ENCODE measurements at places on chromosomes 13 and 19. TPM values are rescaled to one million over a fixed set of nuclear protein-coding genes. Genes with fewer than 3 reads are reported as not detected.
A peak's percentile ranks its signal among the peaks of the same experiment; 100 is the strongest.

Gene NCAN
- not detected for polyA plus RNA-seq

Gene MADCAM1
- polyA plus RNA-seq, result 0.07 TPM

Gene LMTK3
- polyA plus RNA-seq, result 0.05 TPM

Gene ZNF419
- polyA plus RNA-seq, result 6.4 TPM

Gene IER2
- 60.6 TPM for polyA plus RNA-seq

GRCh38 chr13:52921194-52921593 is 72.8 kb upstream of the PCDH8 start:
- no peak for DNase-seq

DNA sequence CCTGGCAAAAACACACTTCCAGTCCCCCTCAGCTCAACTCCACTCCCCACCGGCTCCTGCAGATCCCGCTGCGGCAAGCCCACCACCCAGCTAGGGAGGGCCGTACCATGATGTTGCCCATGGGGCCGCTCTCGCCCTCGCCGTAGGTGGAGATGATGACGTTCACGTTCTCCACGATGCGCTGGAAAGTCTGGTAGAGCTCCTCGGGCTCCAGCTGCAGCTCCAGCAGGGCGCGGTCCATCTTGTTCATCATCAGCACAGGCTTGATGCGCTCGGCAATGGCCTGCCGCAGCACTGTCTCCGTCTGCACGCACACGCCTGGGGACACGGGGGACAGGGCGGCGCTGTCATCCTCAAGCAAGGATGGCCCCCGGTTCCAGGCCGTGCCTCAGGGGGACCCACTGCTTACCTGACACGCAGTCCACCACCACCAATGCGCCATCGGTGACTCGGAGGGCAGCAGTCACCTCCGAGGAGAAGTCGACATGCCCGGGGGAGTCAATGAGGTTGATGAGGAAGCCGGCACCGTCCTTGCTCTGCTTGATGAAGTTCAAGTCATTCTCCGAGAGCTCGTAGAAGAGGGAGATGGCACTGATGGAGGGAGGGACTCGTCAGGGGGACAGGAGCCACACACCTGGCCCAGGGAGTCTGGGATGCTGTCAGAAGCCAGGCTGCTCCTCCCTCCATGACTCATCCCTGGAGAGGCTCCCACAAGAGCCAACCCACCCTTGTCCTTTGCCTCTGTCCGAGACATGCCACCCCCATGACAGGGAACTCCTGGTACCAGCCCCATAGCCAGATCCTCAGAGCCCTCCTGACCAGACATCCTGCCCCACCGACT is 2.3 kb downstream of the EEF2 start:
- peak; percentile 12 for DNase-seq

- DNase-seq, result no peak
These were observed 12.9 kb downstream of the PIN1 start for GRCh38 chr19:9848060-9848459.
